ENCODE measurements at places on chromosomes 7 and 10.

- no peak for DNase-seq
Observed at GRCh38 chr10:121252756-121253155, 345.5 kb downstream of the FGFR2 start.

GRCh38 chr10:79980711-79981110 lies 31.8 kb upstream of the SFTPD start:
- DNase-seq = no peak

DNA sequence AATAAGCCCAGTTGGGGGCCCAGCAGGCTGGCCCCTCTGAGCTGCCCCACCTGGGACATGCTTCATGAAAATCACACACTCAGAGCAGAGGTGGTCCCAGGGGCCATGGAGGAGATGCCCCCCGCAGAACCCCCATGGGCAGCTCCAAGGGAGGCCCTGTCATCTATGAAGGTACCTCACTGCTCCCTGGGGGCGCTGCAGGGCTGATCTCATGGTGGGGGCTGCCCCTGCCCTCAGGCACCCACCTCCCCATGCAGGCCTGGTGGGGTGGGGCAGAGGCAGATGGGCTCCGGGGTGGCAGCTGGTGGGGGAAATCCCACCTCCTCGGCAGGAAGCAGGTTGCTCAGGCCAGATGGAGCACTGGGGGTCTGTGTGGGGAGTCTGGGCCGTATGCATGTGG lies 60.5 kb downstream of the YKT6 start:
- DNase-seq = no peak

DNA sequence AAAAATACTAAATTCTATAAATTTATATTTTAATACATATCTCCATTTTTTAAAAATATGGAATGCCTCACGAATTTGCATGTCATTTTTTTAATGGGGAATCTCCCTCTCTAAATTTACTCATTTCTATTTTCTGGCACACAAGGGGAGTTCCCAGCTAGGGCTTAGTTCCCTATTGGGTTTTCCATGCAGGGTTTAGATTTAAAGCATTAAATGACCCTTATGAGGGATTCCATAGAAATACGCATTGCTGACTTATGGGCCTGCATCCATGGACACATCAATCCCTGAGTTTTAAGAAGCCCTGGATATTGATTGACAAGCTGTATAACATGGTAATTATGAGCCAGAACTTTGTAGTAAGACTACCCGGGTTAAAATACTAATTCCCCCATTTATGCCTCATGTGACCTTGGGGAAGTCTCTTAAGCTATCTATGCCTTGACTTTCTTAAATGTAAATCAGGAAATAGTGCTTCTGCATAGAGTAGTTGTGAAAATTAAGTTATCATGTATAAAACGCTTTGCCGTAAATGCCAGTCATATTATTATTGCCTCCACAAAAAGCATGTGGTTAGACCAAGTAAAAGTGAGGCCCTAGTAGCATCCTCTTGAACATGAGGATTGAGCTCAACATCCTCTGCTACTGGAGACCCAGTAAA lies 78.8 kb upstream of the ANKRD1 start:
- no peak for DNase-seq

Measured in activated T-cell treated with anti-CD3 and anti-CD28 coated beads for 4 hours (primary cell).